ENCODE measurements at places on chromosomes 7 and 10. TPM values are rescaled to one million over a fixed set of nuclear protein-coding genes. Genes with fewer than 3 reads are reported as not detected.

Gene MEST
- total RNA-seq = 4.1 TPM

GRCh38 chr7:38051786-38052185 is 126.3 kb upstream of the STARD3NL start:
- H3K4me1 ChIP-seq = no peaks in the 10 kb centered on the region
- no peaks in the 10 kb centered on the region for H3K27me3 ChIP-seq
- DNase-seq = no peak
- H3K27ac ChIP-seq = no peak overlapping the region
- no peaks in the 10 kb centered on the region for H3K36me3 ChIP-seq

- no peak overlapping the region for H3K4me3 ChIP-seq
- no peaks in the 10 kb centered on the region for H3K27me3 ChIP-seq
- no peaks in the 10 kb centered on the region for H3K4me1 ChIP-seq
- no peak overlapping the region for H3K27ac ChIP-seq
Measured at GRCh38 chr10:35409094-35409582, 72.8 kb downstream of the CCNY start.

- no peaks in the 10 kb centered on the region for H3K4me1 ChIP-seq
- DNase-seq = no peak
- no peaks in the 10 kb centered on the region for H3K36me3 ChIP-seq
- H3K27ac ChIP-seq = no peak overlapping the region
- H3K27me3 ChIP-seq = no peaks in the 10 kb centered on the region
- no peak overlapping the region for H3K4me3 ChIP-seq
Measured at GRCh38 chr7:21108182-21108581, 319.7 kb upstream of the SP4 start.
